ENCODE measurements at places on chromosomes 4 and X.

GRCh38 chr4:43496188-43496587 lies 603.7 kb downstream of the GRXCR1 start:
- DNase-seq, result no peak

- no peak for DNase-seq
Observed at GRCh38 chr4:38958453-38959190, 73.6 kb downstream of the TMEM156 start.

DNA sequence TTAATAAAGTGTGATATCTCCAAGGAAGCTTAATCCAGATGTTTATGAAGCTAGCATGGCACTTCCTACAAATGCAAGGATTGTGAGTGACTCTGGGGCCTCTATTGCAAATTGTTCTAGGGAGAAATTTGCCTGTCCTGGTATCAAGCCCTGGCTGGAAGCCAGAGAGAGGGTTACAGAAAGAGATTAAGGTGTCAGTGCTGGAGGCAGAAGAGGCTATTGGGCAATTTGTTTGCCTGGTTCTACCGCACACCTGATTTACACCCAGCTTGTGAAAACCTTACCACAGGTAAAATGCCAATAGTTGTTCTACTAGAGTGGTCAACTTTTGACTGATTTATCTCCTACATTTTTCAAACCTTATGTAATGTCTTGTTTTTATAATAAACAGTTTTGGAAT lies 186.7 kb upstream of the FAT1 start:
- DNase-seq, result no peak

- DNase-seq, result no peak
Observed at GRCh38 chr4:25144870-25145481, 15.3 kb downstream of the SEPSECS start.

- no peak for DNase-seq
Observed at GRCh38 chr4:15755321-15756155, 22.6 kb upstream of the CD38 start.

GRCh38 chr4:139503622-139504166 lies 49.8 kb downstream of the RAB33B start:
- no peak for DNase-seq

DNA sequence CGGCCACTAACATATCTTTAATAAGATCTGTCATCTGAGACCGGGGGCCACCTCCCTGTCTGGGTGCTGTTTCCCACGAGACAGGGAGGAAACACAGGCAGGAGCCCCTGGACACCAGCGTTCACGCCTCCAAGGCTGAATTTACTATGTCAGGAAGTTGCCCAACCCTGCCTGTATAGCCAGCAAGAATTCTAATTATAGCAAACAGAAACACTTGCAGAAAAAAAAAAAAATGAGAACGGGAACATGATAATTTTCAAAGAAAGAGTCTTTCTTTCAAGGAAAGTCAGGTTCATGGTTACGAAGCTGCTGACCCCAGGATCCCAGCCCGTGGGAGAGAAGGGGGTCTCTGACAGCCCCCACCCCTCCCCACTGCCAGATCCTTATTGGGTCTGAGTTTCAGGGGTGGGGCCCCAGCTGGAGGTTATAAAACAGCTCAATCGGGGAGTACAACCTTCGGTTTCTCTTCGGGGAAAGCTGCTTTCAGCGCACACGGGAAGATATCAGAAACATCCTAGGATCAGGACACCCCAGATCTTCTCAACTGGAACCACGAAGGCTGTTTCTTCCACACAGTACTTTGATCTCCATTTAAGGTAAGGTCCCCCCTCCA lies at the start of gene IL3RA:
TSS of gene IL3RA (plus strand) at position 455 of the 613 bp plus-strand sequence. CDS start 4,981 bp downstream, outside the sequence.
- DNase-seq, result no peak

DNA sequence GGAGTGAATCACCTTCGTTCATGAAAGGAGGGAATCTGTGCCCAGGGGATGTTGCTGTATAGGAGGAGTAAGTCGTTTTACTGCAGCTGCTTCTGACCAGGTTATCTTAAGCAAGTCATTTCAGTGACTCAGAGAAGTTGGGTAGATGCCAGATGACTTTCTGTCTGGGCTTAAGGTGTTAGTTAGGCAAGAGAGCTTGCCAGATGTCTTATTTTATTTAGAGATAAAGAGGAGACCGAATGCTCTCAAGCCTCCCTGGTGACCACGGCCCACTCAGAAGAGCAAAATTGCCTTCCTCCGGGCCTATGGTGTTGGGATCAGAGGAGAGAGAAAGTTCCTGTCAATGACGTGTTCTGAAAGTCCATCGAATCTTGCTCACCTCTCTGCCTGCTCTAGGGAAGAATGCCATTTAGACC lies 16.3 kb upstream of the ZNF827 start:
- no peak for DNase-seq

DNA sequence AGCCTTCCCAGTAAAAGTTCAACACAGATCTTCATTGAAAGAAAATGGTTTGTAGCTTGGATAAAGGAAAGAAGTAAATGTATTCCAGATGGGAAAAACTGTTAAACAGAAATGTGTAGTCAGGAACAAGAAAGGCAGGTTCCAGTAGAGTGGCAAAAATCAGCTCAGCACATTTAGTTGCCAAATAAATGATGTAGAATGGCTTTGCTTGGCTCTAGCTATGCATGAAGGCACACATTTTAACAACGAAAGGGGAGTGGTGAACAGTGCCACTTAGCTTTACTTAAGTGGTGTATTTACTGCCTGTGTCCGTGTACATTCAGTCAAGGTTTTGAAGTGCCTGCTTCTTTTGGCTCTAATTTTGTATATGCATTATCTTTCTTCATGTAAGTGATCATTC lies 644.5 kb upstream of the ATOH1 start:
- no peak for DNase-seq

DNA sequence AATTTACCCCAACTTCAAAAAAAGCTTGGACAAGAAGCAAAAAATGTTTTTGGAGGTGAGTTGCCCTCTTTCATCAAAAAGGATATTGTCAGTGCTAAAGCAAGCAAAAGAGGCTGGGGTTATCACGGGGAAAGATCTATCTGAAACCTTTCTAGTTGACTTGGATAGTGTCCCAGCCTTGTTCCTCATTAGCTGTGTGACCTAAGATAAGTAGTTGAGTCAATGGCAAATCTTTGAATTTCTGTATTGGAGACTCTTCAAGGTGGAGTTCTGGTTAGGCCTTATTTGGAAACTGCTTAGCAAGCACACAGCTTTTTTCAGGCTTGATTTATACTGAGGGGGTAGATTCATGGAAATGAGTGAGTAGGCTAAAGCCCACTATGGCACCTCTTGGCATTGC lies 271.6 kb downstream of the GRIA3 start:
- DNase-seq, result no peak

- no peak for DNase-seq
Observed at GRCh38 chr4:117549524-117549923, 464.1 kb upstream of the TRAM1L1 start.

DNA sequence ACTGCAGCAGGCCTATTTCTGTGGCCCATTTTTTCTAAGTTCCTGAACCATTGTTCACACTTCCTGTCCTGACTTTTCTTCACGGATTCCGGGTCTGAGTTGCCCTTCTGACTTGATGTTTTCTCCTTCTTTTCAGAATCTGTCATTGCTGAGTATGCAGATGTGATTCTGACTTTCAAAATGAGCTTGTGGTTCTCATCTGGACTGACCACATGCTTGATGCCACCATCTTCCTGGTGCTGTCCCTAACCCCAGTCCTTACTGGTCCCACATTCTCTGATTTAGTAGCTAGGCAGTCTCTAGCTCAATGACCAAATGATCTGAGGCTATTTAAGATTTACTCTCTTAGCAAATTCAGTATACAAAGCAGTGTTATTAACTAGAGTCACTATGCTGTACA lies 822.3 kb upstream of the TENM3 start:
- DNase-seq, result no peak

DNA sequence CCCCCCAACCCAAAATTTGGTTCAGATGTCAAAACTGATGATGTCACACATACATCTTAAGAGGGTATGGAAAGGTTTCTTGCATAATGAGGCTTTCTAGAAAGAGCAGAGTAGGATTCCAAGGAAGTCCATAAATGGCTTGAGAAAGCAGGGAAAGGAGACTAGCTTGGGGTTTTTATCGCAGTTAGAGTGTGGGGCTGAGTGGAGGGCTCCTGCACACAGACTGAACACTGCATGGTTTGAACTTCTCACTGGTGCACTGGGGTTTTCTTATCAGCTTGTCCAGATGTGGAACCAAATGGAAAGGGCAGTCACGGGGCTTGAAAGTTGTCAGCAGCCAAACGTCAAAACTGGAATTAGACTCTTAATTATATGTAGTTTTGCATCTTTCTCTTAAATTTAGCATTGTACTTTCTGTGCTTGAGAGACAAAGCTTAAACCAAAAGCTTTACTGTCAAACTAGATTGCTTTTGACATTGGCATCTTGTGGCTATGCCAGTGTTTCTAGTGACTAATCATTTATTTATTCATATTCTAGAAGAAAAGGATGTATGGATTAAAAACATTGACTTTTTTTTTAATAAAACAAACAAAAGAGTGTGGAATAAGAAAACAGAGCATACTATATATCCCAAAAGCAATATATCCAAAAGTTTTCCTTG lies 78.3 kb upstream of the STIM2 start:
- no peak for DNase-seq

GRCh38 chr4:180081072-180081471 lies 2162.1 kb upstream of the TENM3 start:
- DNase-seq, result no peak

- DNase-seq, result no peak
Observed at GRCh38 chrX:38273453-38273852, 52.8 kb upstream of the SRPX start.

DNA sequence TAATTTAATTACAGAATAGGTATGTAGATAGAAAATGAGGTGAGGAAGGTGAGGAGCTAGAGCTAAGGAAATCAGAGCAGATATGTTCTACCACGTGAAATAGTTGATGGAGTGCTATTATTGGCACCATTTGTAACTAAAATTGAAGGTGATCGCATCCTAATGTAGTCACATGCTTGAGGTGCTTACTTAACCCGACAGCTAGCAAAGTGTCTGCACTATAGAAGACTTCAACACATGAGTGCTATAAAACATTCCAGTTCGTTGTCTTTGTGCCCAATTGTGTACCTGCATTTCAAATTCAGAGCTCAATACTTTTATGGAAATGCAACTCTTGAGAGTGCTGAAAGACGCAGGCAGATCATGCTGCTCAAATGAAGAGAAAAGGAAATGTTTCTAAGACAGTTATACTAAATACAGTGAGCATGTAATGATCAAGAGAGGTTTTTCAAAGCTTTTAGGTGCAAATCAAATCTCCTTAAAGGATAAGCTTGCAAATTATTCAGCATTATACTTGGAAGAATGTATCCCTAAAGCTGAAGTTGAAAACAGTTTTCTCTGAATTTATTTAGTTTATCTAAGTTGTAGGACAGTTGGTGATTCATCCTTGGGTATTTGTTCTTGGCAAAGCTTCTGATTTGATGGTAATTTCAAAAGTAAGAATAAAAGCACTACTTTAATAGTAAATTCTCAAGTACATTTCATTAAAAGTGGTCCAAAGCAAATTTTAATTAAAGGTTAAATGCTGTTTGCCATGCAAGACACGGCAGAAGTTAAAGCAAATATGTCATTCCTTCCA lies 223.9 kb upstream of the EPHA5 start:
- DNase-seq, result no peak

GRCh38 chr4:101753721-101754120 lies 36.8 kb upstream of the BANK1 start:
- DNase-seq, result no peak

DNA sequence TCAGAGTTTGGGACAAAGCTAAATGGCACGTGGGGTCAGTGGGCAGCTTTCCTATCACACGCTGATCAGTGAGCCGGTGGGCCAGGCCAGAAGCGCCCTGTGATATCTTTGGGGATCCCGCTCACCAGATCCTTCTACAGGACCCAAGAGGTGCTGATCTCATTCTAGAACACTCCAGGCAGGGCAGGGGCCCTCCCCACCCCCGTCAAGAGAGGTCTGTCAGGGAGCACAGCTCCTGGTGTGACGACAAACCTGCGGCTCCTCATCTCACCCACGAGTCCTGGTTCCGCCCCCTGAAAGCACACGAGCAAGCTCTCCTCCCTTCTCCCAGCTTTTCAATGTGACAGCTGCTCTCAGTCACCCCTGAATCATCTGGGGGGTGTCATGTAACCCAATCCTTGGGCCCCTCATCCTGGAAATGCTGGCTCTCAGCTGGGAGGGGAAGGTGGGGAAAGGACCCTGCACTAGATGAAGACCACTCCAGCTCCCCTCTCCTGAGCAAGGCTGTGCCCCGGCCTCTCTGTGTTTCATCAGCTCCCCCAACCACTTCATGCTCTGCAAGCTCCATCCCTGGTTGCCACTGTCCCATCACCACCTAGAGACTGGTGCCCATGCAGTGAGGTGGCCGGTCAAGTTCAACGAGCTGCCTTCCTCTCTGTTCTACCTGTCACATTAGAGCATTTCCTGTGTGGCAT lies 4.6 kb downstream of the HCFC1 start:
- DNase-seq, result no peak

DNA sequence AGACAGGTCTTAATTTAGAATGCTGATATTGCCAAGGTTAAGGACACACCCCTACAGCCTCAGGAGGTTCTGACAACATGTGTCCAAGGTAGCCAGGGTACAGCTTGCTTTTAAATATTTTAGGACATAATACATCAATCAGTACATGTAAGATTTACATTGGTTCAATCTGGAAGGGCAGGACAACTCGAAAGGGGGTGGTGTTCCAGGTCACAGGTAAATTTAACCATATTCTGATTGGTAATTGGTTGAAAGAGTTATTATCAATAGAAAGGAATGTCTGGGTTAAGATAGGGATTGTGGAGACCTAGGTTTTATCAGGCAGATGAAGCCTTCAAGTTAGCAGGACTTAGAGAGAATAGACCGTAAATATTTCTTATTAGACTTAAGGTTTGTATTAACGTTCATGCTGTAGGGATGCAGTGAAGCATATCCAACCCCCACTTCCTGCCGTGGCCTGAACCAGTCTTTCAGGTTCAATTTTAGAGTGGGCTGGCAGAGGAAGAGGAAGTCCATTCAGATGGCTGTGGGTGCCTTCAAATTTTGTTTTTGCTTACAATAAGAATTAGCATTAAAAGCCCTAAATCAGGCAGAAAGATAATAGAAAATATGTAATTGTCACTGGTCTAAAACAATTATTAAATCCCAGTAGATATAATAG lies 136.5 kb upstream of the GALNTL6 start:
- DNase-seq, result no peak

GRCh38 chr4:176256921-176257320 lies 12.1 kb downstream of the ASB5 start:
- DNase-seq, result no peak

GRCh38 chr4:165301833-165302232 lies 25.6 kb upstream of the MSMO1 start:
- no peak for DNase-seq

DNA sequence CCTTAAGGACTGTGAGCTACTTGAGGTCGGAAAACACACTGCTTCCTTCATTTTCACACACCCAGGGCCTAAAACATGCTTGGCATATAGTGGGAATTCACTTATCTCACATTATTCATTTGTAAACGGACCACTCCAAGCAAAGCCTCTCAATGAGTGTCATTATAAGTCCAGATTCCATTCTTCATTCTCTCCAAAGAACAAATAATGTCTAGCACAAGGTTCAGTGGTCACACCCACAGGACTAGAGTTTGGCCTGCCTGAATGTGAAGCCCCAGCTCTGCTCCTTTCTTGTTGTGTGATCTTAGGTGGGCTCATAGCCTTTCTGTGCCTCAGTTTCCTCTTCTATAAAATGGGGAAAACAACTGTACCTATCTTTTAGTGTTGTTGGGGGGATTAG lies 119.6 kb upstream of the NDP start:
- no peak for DNase-seq
